ENCODE measurements at places on chromosomes 7 and 10. TPM values are rescaled to one million over a fixed set of nuclear protein-coding genes. Genes with fewer than 3 reads are reported as not detected.
A peak's percentile ranks its signal among the peaks of the same experiment; 100 is the strongest.

Gene CLEC2L
- total RNA-seq, result not detected

Gene SGPL1
- total RNA-seq, result 22.3 TPM

Gene GRID2IP
- 0.07 TPM for total RNA-seq

Gene ERVW-1
- not detected for total RNA-seq

Gene LEP
- total RNA-seq, result not detected

Gene OR2A7
- 3.5 TPM for total RNA-seq

Gene UCMA
- not detected for total RNA-seq

Gene EBF3
- not detected for total RNA-seq

Gene CYP26C1
- 0.12 TPM for total RNA-seq

Gene AKR1D1
- total RNA-seq, result not detected

Gene XRCC2
- 14.6 TPM for total RNA-seq

Gene EIF5AL1
- 0.37 TPM for total RNA-seq

Gene VWDE
- total RNA-seq, result 3.5 TPM

Gene SPACDR
- total RNA-seq, result 3.0 TPM

Gene MSMB
- not detected for total RNA-seq

DNA sequence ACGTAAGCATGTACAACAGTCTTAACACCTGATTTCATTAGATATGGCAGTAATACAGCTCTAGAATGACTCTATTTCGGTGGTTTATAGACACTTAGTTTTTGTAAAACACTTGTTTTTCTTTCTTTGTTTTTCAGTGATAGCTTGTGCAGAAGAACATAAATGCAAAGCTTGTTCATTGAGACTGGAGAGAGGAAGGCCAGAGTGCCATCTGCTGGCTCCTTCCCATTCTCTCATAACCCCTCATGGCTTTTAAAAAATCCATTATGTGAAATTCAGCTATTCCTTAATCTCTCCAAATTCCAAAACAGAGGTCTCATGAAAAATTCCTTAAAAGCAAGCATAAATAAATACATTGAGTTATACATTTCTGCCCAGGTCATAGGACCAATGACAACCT, 76.3 kb downstream of the CACNB2 start:
- H3K4me3 ChIP-seq, result no peak overlapping the region
- H3K27me3 ChIP-seq, result peaks cover 3% of the 10 kb centered on the region
- H3K27ac ChIP-seq, result no peak overlapping the region
- no peaks in the 10 kb centered on the region for H3K36me3 ChIP-seq
- H3K4me1 ChIP-seq, result no peaks in the 10 kb centered on the region

DNA sequence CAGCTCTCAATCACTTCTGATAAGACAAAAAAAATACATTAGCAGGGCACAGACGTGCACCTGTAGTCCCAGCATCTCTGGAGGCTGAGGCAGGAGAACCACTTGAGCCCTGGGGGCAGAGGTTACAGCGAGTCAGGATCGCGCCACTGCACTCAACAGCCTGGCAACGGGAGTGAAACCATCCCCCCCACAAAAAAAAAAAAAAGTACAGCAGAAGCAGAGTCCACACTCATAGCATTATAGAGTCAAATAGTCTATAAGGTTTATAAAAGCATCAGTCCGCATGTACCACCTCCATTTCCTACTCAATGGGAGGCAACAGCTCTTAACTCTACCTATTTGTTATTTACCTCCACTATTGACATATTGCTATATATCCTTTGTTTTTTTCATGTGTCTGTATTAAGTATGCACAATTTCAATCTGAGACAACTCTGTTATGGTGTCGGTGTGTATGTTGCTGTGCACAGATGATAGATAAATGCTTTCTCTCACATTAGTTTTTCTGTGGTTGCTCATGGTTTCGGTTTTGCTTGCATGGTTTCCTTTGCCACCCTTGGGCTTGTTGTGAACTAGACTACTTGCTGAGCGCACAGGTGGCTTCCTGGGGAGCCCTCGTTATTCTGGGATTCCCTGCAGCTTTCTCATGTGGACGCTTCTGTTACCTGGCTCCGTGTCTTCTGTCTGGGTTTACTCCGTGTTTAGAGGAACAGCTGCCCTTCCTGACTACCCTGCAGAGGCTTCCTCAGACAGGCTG, 40.4 kb downstream of the PROSER2 start:
- no peak overlapping the region for H3K4me3 ChIP-seq
- H3K4me1 ChIP-seq, result peaks cover 20% of the 10 kb centered on the region
- no peaks in the 10 kb centered on the region for H3K36me3 ChIP-seq

DNA sequence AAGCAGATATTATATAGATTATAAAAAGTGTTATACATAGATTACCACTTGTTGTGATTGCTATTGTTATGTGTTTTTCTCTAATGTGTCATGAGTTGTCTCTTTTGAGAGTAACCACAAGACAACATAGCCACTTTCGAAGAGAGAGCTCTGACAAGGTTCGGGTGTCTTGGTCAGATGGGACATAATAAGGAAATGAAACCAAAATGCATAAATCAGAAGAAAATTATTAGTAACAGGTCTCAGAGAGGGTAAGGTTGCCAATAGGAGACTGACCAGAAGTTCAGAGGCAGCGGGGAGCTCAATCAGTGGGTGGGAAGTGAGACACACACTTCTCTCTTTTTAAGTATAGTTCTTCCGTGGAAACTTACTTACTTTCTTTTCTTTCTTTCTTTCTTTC, 639.2 kb upstream of the POT1 start:
- H3K27me3 ChIP-seq, result no peaks in the 10 kb centered on the region
- H3K4me3 ChIP-seq, result no peak overlapping the region
- H3K27ac ChIP-seq, result no peak overlapping the region
- no peaks in the 10 kb centered on the region for H3K36me3 ChIP-seq
- no peak for DNase-seq

- no peak overlapping the region for H3K4me3 ChIP-seq
- no peaks in the 10 kb centered on the region for H3K4me1 ChIP-seq
- H3K27me3 ChIP-seq, result no peaks in the 10 kb centered on the region
- DNase-seq, result no peak
- no peaks in the 10 kb centered on the region for H3K36me3 ChIP-seq
- H3K27ac ChIP-seq, result no peak overlapping the region
Observed at GRCh38 chr7:14207138-14207537, 217.7 kb upstream of the ETV1 start.

DNA sequence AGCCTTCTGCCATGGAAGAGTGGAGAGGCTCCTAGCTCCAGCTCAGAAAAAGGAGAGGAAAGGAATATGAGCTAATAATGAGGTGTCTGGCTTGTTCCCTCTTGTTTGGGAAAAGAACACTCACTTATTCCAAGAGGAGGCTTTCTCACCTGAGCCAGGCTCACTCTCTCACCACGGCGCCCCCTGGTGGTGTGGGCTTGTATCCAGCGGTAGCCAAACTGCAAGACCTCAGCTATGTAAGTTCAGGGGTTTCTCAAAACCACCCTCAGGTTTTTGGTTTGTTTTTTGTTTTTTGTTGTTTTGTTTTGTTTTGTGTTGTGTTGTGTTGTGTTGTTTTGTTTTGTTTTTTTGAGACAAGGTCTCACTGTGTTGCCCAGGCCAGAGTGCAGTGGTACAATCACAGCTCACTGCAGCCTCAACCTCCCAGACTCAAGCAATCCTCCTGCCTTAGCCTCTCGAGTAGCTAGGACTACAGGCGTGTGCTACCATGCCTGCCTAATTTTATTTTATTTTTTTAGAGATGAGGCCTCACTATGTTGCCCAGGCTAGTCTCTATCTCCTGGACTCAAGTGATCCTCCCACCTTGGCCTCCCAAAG, 124.0 kb downstream of the TMEM130 start:
- H3K4me3 ChIP-seq, result no peak overlapping the region
- H3K27me3 ChIP-seq, result no peaks in the 10 kb centered on the region
- no peak overlapping the region for H3K27ac ChIP-seq
- H3K4me1 ChIP-seq, result no peaks in the 10 kb centered on the region

DNA sequence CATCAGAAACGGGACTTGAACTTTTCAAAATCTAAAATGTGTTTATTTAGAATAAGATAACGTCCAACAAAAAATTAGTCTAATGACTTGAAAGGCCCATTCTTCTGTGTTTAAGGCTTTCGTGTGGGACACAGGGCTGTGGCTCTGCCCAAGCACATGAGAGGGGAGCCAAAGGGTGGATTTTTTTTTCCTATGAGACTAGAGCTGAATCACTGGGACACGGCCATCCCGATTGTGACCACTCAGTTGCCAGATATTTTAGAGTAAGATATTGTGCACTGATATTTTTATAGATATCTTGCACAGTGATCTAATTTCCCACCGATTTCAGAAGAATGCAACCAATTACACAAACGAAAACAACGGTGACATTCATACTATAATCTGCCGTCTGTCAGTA, 99.9 kb downstream of the ANK3 start:
- H3K36me3 ChIP-seq, result no peaks in the 10 kb centered on the region
- no peaks in the 10 kb centered on the region for H3K27me3 ChIP-seq
- no peak for DNase-seq
- no peak overlapping the region for H3K4me3 ChIP-seq
- no peak overlapping the region for H3K27ac ChIP-seq

GRCh38 chr10:104766341-104766740, 125.3 kb downstream of the SORCS3 start:
- no peak overlapping the region for H3K27ac ChIP-seq
- no peak for DNase-seq
- H3K4me3 ChIP-seq, result no peak overlapping the region
- no peaks in the 10 kb centered on the region for H3K4me1 ChIP-seq
- H3K36me3 ChIP-seq, result no peaks in the 10 kb centered on the region
- peaks cover 2% of the 10 kb centered on the region for H3K27me3 ChIP-seq

DNA sequence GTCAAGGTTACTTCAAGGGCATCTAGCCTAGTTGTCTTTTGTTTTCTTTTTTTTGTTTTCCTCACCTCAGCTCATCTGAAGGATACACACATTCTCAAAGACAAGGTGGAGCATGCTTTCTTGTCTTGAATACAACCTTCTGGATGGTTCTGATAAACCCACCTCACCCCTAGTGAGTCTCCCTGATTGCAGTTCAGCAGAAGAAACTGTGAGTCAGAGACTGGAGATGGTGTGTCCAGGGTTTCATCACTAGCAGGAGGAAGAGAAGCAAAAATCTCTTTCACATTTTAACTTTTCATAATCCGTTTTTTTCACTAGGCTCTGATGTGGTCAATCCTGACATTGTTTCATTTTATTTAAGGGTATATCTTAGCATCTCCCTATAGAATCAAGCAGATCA, 143.0 kb upstream of the NRBF2 start:
- no peak overlapping the region for H3K27ac ChIP-seq
- H3K4me1 ChIP-seq, result peaks cover 2% of the 10 kb centered on the region
- DNase-seq, result no peak
- H3K4me3 ChIP-seq, result no peak overlapping the region
- H3K27me3 ChIP-seq, result no peaks in the 10 kb centered on the region
- no peaks in the 10 kb centered on the region for H3K36me3 ChIP-seq

GRCh38 chr7:153951316-153951715, 100.9 kb upstream of the DPP6 start:
- H3K27ac ChIP-seq, result no peak overlapping the region
- H3K4me3 ChIP-seq, result no peak overlapping the region
- DNase-seq, result no peak
- no peaks in the 10 kb centered on the region for H3K4me1 ChIP-seq

GRCh38 chr7:25716421-25716820, 435.6 kb upstream of the NFE2L3 start:
- H3K4me1 ChIP-seq, result no peaks in the 10 kb centered on the region
- H3K36me3 ChIP-seq, result no peaks in the 10 kb centered on the region
- no peak overlapping the region for H3K4me3 ChIP-seq
- no peak for DNase-seq

DNA sequence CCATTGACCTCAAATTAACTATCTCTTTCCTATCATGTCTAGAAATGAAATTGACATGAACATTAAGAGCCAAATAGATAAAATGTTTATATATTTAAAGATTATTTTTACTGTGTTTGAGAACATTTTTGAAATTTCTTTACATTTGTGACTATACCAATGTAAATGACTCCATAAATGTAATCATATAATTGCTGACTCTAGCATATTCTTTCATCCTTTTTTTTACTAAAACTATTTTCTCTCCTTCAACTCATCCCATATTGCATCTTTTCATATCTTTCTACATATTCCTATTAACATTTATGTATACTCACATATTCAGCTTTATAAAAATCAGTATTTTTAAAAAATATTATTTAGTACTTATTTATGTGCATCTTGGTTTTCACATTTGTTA, 16.9 kb downstream of the TMEM106B start:
- peaks cover 52% of the 10 kb centered on the region for H3K36me3 ChIP-seq
- DNase-seq, result no peak
- peaks cover 30% of the 10 kb centered on the region for H3K4me1 ChIP-seq
- H3K4me3 ChIP-seq, result no peak overlapping the region

- peak overlapping the region; percentile 27 for H3K4me3 ChIP-seq
- peaks cover 2% of the 10 kb centered on the region for H3K27me3 ChIP-seq
- peaks cover 50% of the 10 kb centered on the region for H3K4me1 ChIP-seq
- H3K27ac ChIP-seq, result peak overlapping the region; percentile 48
- H3K36me3 ChIP-seq, result peaks cover 6% of the 10 kb centered on the region
Observed at GRCh38 chr10:84308481-84309304, 19.7 kb upstream of the CCSER2 start.

- peak overlapping the region; percentile 90 for H3K27ac ChIP-seq
- peak overlapping the region; percentile 66 for H3K4me3 ChIP-seq
- DNase-seq, result no peak
- peaks cover 67% of the 10 kb centered on the region for H3K36me3 ChIP-seq
- H3K27me3 ChIP-seq, result no peaks in the 10 kb centered on the region
Observed at GRCh38 chr7:115009736-115010440, 88.0 kb downstream of the MDFIC start.
